Stimulated activated CD4-positive, alpha-beta T cell treated with anti-CD3 and anti-CD28 coated beads, Interleukin-1b, Interleukin-23, amount 100 ng/mL, for 1 hour (primary cell): ENCODE measurements at places on chromosomes 11 and 22.

DNA sequence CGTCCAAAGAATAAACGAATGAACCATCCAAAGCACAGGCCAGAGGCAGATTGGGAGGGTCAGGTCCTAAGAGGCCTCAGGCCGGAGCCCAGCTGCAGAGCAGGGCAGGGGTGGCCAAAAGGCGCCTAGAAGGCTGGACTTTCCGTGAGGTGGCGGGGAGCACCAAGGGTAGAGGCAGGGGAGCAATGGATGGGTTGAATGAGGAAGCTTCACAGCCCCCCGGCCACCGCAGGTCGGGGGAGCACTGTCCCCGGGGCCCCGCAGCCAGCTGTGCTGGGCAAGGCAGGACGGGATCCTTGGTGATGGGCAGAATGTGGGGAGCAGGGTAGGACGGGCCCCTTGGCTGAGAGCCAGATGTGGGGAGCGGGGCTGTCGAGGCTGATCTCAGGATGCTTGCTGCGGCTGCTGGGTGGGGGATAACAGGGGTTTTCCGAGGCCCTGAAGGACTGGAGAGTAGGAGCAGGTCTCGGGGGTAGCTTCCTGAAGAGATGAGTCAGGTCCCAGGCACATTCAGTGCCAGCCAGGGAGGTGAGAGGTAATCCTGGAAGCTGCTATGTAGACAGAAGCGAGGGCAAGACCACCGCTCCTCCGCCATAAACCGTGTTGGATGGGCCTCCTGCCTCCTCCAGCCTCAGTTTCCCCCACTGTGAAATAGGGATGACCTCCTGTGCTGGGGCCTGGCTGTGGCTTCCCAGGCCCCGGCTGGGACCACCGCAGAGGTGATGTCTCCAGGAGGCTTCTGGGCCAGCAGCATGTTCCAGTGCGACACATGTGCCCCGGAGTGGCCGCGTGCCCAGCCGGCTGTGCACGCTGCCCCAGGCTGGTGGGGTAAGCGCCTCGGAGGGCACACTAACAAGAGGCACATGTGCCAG, 34.6 kb upstream of the KCNQ1OT1 start:
- DNase-seq: no peak

- no peak for DNase-seq
These were observed 23.5 kb upstream of the PHF21A start for GRCh38 chr11:46144741-46145140.

DNA sequence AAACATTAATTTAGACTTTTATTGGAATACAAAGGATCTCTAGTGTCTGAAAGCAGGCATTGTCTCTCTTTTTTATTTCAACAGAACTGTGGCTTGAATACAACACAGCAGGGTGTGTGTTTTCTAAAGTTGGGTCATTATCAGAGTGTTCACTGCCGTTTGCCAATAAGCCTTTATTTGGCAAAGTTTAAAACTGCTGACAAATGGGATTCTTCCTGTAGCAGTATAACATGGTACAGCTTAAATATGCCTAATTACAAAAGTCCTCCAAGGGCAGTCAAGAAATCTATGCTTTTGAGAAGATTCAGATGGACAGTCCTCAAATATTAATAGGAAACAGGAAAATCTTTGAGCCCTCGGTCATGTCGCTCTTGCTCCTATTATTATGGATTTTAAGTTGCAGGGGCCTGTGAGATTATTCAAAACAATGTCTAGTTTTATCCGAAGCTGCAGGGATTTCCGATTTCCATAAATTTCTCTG, 199.9 kb downstream of the MAML2 start:
- no peak for DNase-seq

- no peak for DNase-seq
These were observed at the start of gene OR10V1 for GRCh38 chr11:59713745-59714144. TSS of gene OR10V1 (minus strand) at chr11:59713845. CDS start at chr11:59713845, 0 bp downstream.

GRCh38 chr22:45968751-45969413, 8.1 kb downstream of the WNT7B start:
- no peak for DNase-seq

DNA sequence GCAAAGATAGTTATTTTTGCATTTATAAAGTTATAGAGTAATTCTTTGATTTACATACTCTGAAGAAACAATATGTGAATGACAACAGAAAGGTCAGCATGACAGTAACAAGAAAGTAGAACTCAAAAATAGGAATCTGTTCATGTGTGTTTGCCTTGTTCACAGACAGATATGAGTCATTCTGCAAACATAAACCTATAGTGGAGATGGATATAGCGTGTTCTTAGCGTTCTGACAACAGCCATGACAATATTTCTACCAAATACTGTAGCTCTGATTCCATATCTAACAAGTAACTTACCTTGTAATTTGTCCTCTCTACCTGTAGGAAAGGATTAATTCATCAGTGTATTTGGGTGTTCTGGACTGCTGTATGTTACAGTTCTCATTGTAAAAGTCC, 208.5 kb upstream of the MTMR2 start:
- DNase-seq: no peak

DNA sequence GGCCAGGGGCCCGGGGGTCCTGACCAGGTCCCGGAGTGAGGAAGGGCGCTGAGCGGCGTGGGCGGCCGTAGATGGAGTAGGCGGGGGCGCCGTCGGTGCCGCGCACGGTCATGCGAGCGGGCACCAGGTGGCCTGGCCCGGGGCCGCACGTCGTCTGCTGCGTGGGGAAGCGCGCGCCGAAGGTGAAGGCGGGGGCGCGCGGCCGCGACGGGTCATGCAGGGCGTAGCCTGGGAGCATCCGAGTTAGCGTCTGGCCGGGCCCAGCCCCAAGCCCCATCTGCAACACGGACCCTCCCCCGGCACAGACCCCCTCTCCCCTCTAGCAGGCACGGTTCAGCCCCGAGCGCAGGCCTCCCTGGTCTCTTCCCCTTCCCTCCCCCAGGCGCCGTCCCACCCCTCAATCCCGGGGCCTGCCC, 1.7 kb upstream of the TYMP start:
- peak; percentile 47 for DNase-seq

DNA sequence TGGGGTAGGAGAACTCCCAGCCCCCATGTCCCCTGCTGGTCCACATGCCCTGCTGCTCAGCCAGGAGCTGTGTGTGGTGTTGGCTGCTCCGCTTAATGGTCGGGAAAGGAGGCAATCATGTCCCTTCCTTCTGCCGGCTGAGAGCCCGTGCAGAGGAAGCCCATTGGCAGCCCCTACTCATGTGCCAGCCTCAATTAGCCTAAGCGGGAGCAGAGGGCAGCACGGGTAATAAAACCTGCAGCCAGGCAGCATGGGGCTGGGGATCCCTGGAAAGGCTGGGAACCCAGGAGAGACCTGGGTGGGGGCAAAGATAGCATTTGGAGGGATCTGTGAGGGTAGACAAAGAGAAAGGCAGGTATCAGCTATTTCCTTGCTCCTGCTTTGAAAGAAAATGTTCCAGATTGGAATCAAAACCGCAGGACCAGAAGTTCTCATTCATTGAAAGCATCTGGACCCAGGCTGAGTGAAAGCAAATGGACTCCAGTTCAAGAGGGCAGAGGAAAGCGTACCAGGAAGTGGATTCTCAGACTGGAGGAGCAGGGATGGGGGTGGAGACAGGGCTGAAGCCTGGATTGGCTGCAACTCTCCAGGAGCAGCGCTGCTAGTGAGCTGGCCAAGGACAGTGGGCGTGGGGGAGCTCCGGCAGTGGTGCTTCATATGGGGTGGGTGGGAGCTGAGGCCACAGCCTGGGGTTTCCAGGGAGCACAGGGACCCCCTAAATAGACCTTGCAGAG, 103.4 kb upstream of the NECTIN1 start:
- no peak for DNase-seq

- no peak for DNase-seq
These were observed 34.2 kb downstream of the MICAL2 start for GRCh38 chr11:12144330-12145174.

DNA sequence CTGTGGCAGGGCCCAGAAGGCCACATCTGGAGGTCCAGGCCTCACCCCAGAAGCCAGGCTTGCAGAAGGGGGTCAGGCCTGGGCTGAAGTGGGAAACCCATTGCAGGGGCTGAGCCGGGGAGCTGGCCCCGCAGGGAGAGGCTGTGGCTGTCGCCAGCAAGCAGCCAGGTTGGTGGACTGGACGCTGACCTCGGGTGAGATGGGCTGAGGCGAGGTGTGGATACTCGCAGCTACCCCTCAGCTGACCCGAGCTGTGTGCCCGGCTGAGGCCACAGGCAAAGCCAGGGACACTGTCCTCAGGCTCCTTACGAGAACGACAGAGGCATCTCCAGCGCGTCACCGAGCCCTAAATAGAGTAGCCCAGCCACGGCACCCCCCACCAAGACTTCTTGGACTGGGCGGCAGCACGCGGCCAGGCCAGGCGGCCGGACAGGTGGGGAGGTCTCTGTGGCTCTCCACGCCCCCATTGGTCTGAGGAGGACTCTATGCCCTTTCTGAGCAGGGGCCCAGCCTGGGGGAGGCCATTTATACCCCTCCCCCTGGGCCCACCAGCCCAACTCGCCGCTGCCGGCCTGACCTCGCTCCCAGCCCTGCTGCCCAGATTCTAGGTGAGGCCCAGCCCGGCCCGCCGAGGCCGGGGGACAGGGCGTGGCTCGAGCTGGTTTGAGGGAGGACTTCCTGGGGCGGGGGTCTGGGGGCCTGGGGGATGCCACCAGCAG, at the start of gene TNNI2:
Gene TNNI2, plus strand, starts transcription at position 556 of the 719 bp plus-strand sequence. CDS start 716 bp downstream, outside the sequence.
- DNase-seq: no peak

GRCh38 chr11:46307785-46308341, 30.4 kb downstream of the CREB3L1 start:
- DNase-seq: no peak

DNA sequence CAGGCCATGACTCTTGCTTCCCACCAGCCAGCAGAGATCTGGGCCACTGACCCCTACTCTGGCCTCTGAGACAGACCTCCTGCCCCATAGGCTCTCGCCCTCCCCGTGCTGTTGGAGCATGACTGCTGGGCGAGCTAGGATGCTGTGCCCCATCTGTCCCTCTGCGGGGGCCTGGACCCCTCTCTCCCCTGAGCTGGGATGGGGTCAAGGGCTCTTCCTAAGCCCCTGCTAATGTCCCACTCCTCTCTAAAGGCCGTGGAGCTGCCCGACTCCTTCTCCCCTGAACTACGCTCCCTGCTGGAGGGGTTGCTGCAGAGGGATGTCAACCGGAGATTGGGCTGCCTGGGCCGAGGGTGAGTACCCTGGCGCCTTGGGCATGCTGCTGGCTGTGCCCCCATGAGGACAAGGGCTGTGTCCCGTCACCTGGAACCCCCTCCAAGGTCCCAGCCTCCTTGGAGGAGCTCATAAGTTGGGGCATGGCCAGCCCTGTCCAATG, 6.2 kb upstream of the ANKRD13D start:
- no peak for DNase-seq

- no peak for DNase-seq
These were observed 1584.3 kb upstream of the RAG2 start for GRCh38 chr11:38182126-38182866.

- no peak for DNase-seq
These were observed 316.8 kb downstream of the CASP12 start for GRCh38 chr11:104581246-104581980.
